ENCODE measurements at places on chromosomes 7 and 10.
A peak's percentile ranks its signal among the peaks of the same experiment; 100 is the strongest.

- DNase-seq, result no peak
Observed at GRCh38 chr10:116007256-116007891, 265.6 kb downstream of the GFRA1 start.

- no peak for DNase-seq
Observed at GRCh38 chr7:151372612-151373265, 31.1 kb downstream of the NUB1 start.

- DNase-seq, result no peak
Observed at GRCh38 chr10:108112218-108112617, 947.7 kb upstream of the SORCS1 start.

GRCh38 chr7:73941836-73942551 lies 81.0 kb downstream of the TMEM270 start:
- DNase-seq, result no peak

DNA sequence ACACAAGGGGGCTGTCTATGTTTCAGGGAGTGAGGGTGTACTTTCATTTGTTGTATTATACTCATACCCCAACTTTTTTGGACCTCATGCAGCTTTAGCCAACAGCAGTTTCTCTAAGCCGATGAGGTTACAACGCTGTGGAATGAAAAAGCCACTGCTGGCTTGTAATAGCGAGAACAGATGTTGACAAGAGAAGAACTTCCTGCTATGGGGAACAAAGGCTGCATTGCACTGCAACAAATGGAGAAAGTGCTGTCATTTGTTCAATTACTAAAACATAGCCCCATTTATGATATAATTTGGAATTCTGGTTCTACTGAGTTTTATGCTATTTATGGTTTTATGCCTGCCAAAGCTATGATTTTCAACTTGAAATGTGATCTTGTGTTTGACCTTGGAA lies 104.2 kb upstream of the TMEM72 start:
- no peak for DNase-seq

GRCh38 chr10:132994185-132994796 lies 51.9 kb upstream of the CFAP46 start:
- no peak for DNase-seq

DNA sequence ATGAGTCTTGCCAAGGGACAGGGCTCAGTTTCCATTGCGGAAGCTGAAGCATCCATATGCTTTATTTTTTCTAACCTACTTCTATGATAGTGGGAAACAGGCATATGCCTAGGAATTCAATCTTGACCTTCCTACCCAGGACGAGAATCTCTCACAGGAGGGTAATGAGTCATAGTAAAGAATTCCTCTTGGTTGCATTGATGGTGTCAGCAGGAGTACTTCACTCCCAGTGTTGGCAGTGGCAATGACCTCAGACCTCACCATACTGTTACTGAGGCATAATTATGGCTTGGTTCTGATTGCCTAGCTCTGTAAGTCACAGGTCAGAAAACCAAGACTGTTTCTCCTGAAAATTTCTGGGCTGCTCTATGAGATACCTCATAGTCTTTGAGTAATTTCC lies 552.9 kb downstream of the ARL4A start:
- no peak for DNase-seq

DNA sequence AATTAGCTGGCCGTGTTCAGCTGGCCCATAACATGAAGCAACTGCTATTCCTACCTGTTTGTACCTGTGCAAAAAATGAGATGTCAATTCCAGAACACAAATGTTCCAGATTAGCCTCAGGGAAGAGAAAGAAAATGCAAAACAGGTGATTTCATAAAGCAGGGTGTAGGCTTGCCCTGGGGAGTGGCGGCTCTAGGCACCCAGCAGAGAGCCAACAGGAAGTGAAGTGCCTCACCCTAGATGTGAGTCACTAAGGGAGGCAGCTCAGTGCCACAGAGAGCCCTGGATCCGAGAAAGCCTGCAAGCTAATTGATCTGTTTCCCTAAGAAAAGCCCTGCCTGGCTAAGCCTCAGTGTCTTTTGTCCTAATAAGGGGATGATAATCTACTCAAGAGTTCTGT lies 240.0 kb downstream of the ARHGAP21 start:
- DNase-seq, result no peak

DNA sequence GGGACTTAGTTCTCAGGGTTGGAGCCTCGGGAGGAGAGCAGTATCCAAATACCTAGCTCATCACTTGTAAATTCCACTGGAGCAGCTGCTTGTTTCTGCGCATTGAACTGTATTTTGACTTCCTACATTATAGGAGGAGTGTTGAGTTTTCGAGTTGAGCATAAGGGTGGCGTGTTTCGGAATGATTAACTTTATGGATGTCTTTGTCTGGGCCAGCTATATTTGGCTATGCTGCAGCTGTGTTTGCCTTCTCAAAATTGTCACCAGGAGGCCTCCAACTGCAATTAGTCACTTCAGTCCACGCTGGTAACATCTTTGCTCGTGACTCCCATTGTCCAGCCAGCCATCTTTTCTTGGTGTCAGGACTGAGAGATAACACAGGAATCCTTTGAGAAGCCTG lies 9.1 kb downstream of the CELF2 start:
- DNase-seq, result no peak

GRCh38 chr10:59624951-59625350 lies 84.7 kb downstream of the SLC16A9 start:
- no peak for DNase-seq

GRCh38 chr10:96995851-96996250 lies 163.8 kb downstream of the LCOR start:
- no peak for DNase-seq

DNA sequence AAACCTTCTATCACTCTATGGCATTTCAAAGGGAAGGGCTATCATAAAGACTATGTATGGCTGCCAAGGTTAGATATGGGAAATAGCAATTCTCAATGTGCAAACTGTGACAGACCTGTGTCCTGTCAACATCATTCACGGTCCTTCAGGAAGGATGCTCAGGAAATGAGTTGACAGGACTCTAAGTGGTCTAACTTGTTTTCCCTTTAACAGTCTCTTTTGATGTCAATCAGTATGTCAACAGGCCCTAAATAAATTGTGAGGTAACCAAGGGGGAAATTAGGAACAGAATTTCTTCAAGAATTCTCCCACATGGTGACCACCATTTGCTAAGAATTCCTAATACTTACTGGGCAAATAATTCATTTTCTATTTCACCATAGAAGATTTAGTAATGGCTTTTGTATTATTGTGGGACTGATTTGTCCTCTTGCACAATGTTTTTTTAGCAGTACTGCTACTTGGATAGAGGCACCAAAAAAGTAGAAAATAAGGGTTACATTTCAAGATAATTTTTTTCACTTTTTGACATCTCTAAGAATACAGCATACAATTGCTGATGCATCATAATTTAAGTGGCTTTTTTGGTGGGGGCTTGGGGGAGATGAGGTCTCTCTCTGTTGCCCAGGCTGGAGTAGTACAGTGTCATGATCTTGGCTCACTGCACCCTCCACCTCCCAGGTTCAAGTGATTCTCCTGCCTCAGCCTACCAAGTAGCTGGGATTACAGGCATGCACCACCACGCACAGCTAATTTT lies 275.8 kb downstream of the CACNA2D1 start:
- DNase-seq, result no peak

DNA sequence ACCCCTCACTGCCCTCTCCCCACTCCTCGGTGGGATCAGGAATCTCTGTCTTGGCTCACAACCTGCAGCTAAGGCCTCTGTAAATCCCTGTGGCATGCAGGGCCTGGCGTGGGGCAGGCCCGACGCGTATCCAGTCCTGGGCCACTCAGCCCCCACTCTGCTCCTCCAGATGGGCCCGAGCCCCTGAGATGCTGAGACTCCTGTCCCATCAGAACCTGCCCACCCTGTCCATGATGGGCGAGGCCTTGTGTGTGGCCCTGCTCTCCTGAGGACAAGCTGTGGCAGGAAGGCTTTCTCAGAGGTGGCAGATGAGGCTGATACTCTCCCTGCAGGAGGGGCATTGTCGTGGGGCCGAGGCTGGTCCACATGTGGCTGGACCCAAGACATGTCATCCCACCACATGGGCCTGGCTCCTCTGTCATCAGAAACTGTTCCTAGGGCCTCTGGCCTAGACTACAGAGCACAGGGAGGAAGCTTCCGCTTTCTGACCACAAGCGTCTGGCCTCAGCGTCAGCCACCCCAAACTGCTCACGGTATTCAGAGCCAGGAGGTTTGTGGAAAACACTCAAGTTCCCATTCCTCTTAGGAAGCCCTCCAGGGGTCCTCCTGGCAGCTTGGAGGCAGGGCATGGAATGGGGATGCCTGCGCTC lies 6.0 kb downstream of the ALOX5 start:
- DNase-seq, result peak; percentile 46

DNA sequence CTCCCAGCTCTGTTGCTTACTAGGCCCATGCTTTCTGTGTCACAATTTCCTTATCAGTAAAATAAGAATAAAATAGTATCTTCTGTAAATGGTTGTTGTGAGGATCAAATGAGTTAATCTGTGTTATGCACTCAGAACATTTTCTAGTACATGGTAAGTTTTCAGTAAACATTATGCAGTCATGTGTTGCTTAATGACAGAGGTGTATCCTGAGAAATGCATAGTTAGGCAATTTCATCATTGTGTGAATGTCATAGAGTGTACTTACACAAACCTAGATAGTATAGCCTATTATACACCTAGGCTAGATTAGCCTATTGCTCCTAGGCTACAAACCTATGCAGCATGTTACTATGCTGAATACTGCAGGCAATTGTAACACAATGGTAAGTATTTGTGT lies 4.4 kb downstream of the PTTG1IP2 start:
- DNase-seq, result no peak

DNA sequence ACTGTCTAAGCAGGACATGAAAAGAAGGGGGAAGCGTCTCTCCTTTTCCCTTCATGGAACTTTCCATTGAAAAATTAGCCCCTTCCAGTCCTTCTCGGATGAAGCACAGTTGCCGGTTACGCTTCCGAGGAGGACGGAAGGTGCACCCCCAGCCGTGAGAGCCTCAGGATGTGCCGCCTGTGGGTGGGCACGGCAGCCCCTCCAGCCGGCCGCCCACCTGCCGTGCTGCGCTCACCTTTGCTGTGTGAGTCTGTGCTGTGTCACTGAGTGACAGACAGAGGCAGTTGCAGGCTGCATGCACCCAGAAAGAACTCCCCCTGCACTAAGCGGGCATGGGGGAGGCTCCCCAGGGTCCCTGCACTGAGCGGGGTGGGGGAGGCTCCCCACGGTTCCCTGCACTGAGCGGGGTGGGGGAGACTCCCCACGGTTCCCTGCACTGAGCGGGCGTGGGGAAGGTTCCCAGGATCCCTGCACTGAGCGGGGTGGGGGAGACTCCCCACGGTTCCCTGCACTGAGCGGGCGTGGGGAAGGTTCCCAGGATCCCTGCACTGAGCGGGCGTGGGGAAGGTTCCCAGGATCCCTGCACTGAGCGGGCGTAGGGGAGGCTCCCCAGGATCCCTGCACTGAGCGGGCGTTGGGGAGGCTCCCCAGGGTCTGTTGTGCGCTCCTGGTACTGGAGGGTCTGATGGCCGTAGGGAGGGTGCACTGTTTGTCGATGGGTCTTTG lies 74.2 kb downstream of the DNAJB6 start:
- no peak for DNase-seq

- no peak for DNase-seq
Observed at GRCh38 chr10:123720536-123720935, 54.4 kb downstream of the GPR26 start.

- DNase-seq, result peak; percentile 4
Observed at GRCh38 chr10:61284222-61284890, 168.8 kb downstream of the TMEM26 start.

- no peak for DNase-seq
Observed at GRCh38 chr7:77352665-77353406, 63.3 kb downstream of the GSAP start.

GRCh38 chr7:152162287-152162686 lies 136.8 kb downstream of the GALNT11 start:
- no peak for DNase-seq

DNA sequence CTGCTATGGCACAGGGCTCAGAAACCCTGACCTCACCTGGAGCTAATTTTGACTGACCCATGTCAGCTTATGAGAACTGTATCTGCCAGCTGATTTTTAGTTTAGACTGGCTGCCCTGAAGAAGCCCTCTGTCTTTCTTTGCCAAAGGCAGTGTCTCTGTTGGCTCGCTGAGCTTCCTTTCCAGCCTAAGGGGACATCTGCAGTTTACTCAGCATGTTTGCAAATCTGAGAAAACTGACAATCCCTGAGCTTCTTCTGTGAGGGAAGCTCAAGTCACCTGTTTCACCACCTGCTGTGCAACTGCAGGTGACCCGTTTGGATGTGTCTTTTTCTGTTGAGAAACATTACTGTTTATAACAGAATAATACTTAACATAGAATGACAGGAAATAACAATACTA lies 46.0 kb downstream of the PRKAR2B start:
- DNase-seq, result no peak

DNA sequence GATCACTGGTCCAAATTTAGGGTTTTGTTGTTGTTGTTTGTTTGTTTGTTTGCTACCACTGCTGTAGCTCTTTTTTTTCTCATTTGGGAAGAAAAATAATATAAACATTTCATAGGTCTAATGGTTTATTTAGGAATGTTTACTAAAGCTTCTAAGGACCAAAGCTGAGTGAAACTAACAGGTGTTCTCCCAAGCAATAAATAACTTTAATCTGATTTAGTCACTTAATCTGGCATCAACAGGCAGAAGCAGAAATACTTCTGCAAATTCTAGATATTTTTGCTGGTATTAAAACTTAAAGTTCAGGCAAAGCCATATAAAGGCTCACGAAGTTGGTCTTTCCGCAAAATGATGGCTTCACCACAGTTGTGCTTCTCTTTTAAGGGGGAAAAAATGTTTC lies 144.5 kb upstream of the YAE1 start:
- DNase-seq, result no peak

- DNase-seq, result peak; percentile 44
Observed at GRCh38 chr7:131122394-131122793, 205.3 kb upstream of the MKLN1 start.

GRCh38 chr10:75619635-75620034 lies 188.2 kb downstream of the LRMDA start:
- DNase-seq, result no peak

GRCh38 chr10:132834891-132835847 lies 49.2 kb upstream of the NKX6-2 start:
- no peak for DNase-seq

- peak; percentile 70 for DNase-seq
Observed at GRCh38 chr7:55571511-55572377, 558 bp downstream of the VOPP1 start.

GRCh38 chr10:67603701-67604100 lies 92.3 kb downstream of the CTNNA3 start:
- DNase-seq, result no peak

GRCh38 chr7:22896917-22897316 lies 74.3 kb upstream of the TOMM7 start:
- DNase-seq, result no peak

- DNase-seq, result no peak
Observed at GRCh38 chr10:78170026-78170475, 136.4 kb downstream of the RPS24 start.

Measured in GM13976 (cell line).